LHCN-M2 (cell line): ENCODE measurements at places on chromosomes 6 and 20. TPM values are rescaled to one million over a fixed set of nuclear protein-coding genes. Genes with fewer than 3 reads are reported as not detected.

DNA sequence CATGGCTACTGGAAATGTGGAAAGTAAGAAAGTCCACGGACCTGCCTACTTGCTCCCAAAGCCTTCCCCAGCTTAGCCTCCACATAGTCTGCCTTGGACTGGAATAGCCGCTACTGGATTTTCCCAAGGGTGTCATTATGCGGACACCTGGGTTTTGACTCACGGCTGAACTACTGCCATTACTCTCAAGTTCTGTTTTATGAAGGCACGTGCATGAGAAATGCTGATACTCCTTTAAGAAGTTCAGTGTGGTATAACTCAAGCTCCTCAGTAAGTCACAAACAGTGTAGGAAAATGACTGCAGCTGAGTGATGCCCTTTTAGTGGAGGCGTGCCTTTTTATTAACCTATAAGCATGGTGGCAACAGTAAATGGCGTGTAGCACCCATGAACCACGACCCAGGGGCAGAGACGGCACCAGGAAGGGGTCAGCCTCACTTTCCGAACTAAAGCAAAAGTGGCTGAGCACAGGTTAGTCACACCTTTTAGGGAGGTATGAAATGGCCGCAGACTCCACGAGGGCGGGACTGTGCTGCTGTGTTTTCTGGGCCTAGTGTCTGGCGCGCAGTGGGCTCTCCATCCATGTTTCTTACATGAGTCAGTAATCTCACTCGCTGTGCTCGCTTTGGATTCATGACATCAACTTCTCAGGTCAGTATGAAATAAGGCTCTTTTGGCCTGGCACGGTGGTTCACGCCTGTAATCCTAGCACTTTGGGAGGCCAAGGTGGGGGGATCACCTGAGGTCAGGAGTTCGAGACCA lies 23.9 kb downstream of the PSMG4 start:
- no peak for DNase-seq

DNA sequence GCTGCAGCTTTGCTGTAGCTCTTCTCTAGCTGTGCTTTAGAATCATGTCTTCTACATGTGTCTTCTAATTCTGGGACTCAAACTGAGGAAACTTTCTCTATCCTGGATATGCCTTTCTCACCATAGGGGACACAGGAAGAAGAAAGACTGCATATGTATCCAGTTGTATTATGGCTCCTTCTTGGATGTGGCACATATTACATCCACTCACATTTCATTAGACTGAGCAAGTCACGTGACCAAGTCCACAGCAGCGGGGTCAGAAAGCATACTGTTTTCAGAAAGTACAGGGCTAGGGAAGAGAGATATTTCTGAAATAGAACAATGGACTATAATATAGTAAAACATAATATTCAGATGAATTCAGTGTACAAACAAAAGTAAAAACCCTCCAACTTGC lies 187.6 kb upstream of the RIMS1 start:
- no peak for DNase-seq

DNA sequence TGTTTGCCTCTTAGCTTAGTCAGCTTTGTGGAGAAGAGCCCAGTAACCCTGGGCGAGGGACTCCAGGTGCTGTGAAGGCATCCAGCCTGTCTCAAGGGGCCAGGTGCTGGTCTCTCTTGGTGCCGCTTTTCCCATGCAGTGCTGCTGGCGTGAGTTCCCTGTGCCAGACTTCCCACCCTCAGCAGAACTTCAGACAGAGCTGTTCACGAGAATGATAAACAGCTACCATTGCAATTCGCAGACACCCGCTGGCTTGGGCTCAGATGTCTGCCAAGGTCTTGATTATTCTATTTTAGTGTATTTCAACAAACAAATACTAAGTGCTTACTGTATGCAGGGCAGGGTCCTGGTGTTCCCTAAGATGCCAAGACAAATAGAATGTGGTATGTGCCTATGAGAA lies 57.7 kb downstream of the RNF217 start:
- DNase-seq, result no peak

- DNase-seq, result no peak
Measured at GRCh38 chr6:15088904-15089568, 156.8 kb upstream of the JARID2 start.

PTCRA gene
- not detected in 2 replicates for total RNA-seq

- DNase-seq, result no peak
Measured at GRCh38 chr6:73671911-73672685, 18.3 kb upstream of the SLC17A5 start.

GRCh38 chr6:358432-358831 lies 33.1 kb upstream of the IRF4 start:
- no peak for DNase-seq

- no peak for DNase-seq
Measured at GRCh38 chr6:167577891-167578361, 248.8 kb upstream of the AFDN start.

- DNase-seq, result no peak
Measured at GRCh38 chr6:168116975-168117899, 38.2 kb upstream of the FRMD1 start.

PPIL6 gene
- 0.32 and 1.6 TPM in 2 replicates for total RNA-seq
